ENCODE measurements at places on chromosomes 2 and 18.

- no peak for DNase-seq
Observed at GRCh38 chr18:73879766-73880165, 267.9 kb downstream of the FBXO15 start.

DNA sequence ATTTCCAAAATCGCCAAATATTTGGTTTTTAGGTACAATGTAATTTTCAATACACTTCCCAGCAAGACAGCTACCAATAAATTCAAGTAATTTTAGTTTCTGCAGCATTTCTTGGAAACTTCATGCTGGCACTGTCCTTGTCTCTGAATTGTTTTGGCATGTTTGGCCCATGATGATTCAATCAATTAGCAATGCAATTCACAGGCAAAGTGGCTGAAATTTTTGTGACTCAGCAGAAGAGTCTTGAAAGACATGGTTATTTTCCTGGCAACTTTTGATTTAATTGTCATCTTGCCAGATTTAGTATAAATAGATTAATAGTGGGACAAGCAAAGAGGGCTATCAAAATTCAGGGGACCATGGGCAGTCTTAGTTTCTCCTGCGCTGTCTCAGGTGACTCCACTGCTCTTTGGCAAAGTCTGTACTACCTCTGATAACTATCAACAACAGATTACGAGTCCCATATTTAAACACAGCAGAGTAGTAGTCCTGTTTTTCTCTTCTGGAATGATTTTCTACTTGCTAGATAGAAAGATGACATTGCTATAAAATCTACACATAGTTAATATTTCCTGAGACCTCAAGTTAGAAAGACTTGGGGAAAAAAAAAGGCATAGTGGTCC lies 88.9 kb upstream of the CYP26B1 start:
- no peak for DNase-seq

DNA sequence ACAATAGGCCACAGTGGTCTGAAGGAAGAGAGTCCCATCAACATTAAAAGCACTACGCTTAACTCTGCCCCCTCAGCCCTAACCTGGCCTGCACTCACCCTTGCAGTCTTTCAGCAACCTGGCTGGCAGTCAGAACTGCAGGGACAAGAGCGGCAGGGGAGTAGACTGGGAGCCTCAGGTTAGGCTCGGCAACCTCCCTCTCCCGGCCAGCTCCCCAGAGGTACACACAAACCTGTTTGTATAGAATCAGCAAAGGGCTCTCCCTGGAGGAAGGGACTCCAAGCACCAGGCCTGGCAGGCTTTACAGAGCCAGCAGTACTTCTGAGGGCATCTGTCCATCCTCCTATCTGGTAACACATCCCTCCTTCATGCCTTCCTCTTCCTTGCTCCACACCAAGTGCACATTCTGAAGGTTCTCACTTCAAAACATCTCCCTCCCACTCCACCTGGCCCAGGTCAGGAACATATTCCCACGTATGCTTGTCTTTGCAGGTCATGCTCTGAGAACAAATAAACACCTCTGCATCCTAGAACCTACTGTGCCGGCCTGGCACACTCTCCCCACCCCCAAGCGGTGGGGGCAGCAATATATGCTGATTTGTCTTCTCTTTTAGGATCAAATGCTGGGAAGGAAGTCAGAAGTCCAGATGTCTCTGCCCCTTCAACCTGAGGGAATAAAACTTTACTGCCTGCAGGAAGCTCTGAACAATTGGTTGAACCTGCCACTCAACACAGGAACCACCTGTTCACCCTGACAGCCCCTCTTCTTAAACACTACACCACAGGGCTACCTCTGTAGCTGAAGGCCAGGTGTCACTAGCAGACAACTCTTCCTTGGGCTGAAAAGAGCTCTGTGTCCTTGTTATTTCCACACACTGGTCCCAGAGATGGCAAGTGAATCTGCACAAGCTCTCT lies 12.6 kb upstream of the SFXN5 start:
- DNase-seq: no peak

GRCh38 chr18:79343567-79344207 lies 52.0 kb upstream of the NFATC1 start:
- DNase-seq: no peak

GRCh38 chr2:78431241-78431640 lies 594.3 kb upstream of the REG3G start:
- no peak for DNase-seq

- DNase-seq: no peak
Observed at GRCh38 chr2:30656079-30656478, 151.2 kb downstream of the CAPN13 start.
